ENCODE measurements at places on chromosomes 16 and 17. TPM values are rescaled to one million over a fixed set of nuclear protein-coding genes. Genes with fewer than 3 reads are reported as not detected.
A peak's percentile ranks its signal among the peaks of the same experiment; 100 is the strongest.

DNA sequence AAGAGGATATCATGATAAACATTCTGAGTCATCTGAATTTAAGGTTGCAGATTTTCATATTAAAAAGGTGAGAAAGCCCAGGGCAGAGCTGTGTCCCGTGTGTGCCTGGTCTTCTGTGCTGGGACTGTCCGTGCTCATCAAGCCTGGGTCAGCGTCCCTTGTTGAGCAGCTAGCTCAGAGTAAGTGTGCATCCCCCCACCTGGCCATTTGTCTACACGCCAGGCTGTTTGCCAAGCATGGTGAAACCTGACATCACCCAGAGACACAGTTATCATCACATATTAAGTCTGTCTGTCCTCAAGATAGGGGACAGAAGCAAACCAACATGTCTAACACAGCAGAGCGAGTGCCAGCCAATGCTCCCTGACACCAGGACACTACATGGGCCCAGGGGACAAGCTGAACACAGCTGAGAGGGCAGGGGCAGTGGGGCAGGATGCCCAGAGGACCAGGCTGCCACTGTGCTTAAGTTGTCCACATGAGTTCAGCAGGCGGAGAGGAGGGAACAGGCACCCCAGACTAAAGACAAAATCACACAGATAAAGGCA, 57.9 kb upstream of the CNEP1R1 start:
- no peaks in the 10 kb centered on the region for H3K36me3 ChIP-seq
- no peak for DNase-seq
- no peak overlapping the region for H3K27ac ChIP-seq
- H3K27me3 ChIP-seq = peaks cover 4% of the 10 kb centered on the region

- DNase-seq = no peak
- peak overlapping the region; percentile 21 for H3K27ac ChIP-seq
- H3K4me1 ChIP-seq = peaks cover 7% of the 10 kb centered on the region
- no peak overlapping the region for H3K4me3 ChIP-seq
- H3K36me3 ChIP-seq = no peaks in the 10 kb centered on the region
These were observed 28.5 kb downstream of the ARHGAP17 start for GRCh38 chr16:24986512-24987303.

The BICDL2 gene
- total RNA-seq = not detected

The SBK1 gene
- total RNA-seq = 3.9 TPM

DNA sequence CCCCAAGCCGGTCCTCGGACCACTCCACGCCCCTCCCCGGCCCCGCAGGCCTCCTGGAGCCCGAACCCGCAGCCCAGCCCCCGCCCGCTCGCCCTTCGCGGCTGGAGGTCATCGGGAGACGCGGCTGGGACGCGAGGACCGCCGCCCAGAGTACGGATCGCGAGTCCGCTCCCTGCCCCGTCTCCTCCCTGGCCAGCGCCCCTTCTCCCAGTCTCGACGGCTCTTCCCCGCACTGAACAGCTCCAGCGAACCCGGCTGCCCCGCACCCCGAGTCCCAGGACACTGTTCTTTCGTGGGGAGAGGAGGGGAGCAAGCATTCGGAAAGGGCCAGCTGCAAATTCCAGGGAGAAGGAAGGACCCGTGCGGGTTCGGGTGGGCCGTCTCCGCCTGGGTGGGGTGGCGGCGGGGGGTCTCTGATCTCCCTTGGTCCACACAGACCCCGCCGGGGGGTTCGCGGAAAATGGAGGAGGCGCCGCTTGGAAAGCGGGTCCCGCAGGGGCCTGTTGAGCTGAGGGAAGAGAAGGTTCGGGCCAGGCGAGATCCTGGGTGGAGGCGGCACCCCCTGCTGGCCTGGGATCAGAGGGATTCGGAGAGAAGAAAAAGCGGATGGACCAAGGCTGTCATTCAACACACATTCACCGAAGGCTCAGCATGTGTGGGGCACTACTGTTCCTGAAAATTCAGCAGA, 632 bp upstream of the RTN4RL1 start:
- peaks cover 31% of the 10 kb centered on the region for H3K4me1 ChIP-seq
- H3K27ac ChIP-seq = no peak overlapping the region
- peak; percentile 23 for DNase-seq
- no peaks in the 10 kb centered on the region for H3K36me3 ChIP-seq

DNA sequence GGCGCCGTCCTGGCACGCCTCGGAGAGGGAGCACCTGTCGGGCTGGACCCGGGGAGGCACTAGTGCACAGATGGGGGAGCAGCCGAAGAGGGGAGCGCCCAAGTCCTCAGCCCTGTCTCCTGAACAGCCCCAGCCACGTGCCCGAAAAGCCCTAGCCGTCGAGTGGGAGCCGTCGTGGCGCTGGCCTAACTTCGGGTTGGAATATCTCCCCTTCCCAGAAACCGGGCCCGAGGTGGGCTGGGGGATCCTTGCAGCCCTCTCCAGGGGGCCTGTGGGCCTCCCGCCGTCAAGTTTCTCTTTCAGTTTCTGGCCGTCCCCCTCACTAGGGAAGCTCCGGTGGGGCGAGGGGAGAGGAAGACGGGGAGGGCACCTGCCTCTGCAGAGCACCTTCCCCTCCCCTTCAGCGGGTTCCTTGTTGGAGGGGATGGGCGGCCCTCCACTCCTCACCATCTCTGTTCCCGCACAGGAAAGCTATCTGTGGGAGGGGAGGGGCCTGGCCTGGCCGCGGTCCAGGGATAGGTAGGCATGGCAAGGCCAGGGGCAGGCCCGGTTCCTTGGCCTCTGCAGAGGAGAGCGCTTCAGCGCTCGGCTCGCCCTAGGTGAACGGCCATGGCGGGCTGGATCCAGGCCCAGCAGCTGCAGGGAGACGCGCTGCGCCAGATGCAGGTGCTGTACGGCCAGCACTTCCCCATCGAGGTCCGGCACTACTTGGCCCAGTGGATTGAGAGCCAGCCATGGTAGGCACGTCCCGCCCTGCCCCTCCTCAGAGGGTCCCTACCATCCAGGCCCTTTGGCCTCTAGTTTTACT, 709 bp downstream of the STAT5A start:
- no peaks in the 10 kb centered on the region for H3K27me3 ChIP-seq
- H3K27ac ChIP-seq = peak overlapping the region; percentile 88
- DNase-seq = peak; percentile 80
- H3K4me1 ChIP-seq = peaks cover 30% of the 10 kb centered on the region
- H3K36me3 ChIP-seq = no peaks in the 10 kb centered on the region

The MYH2 gene
- not detected for total RNA-seq

DNA sequence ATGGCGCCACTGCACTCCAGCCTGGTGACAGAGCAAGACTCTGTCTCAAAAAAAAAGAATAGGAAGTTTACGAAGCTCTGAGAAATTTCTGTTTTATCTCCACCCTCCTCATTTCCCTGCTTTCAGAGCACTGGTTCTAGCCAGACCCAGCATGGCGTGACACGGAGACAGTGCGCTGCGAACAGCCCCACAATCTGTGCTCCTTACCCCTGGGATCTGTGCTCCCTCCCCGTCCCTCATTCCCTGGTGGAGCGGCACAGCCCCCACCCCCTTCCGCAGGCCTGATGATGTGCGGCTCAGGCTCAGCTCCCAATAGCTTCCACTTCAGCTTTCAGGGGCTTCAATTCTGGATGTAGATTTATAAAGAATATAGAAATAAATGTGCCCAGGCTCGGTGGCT, 56.1 kb upstream of the ENDOV start:
- H3K36me3 ChIP-seq = peaks cover 80% of the 10 kb centered on the region
- H3K27ac ChIP-seq = no peak overlapping the region
- no peak overlapping the region for H3K4me3 ChIP-seq
- no peaks in the 10 kb centered on the region for H3K4me1 ChIP-seq
- H3K27me3 ChIP-seq = no peaks in the 10 kb centered on the region

- no peak overlapping the region for H3K27ac ChIP-seq
- no peak for DNase-seq
- H3K4me3 ChIP-seq = no peak overlapping the region
These were observed 1.3 kb upstream of the SCN4A start for GRCh38 chr17:63973930-63974593.

DNA sequence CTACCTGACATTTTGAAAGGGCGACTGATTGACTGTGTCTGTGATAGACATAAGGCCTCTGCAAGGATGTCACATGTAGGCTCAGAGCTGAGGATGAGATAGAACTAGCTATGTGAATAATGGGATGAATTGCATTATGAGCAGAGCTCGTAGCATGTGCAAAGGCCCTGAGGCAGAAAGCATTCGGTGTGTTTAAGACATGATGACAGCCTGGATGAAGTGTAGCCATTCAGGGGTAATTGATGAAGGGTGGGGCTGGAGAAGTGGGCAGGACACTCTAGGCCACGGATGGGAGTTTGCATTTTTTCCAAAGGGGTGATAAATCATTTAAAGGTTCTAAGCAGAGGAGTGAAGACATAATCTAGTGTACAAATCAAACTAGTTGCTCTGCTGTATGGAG, 62.6 kb downstream of the USP43 start:
- no peaks in the 10 kb centered on the region for H3K36me3 ChIP-seq
- no peak for DNase-seq
- H3K27ac ChIP-seq = no peak overlapping the region
- H3K27me3 ChIP-seq = no peaks in the 10 kb centered on the region
- H3K4me1 ChIP-seq = no peaks in the 10 kb centered on the region
- no peak overlapping the region for H3K4me3 ChIP-seq

DNA sequence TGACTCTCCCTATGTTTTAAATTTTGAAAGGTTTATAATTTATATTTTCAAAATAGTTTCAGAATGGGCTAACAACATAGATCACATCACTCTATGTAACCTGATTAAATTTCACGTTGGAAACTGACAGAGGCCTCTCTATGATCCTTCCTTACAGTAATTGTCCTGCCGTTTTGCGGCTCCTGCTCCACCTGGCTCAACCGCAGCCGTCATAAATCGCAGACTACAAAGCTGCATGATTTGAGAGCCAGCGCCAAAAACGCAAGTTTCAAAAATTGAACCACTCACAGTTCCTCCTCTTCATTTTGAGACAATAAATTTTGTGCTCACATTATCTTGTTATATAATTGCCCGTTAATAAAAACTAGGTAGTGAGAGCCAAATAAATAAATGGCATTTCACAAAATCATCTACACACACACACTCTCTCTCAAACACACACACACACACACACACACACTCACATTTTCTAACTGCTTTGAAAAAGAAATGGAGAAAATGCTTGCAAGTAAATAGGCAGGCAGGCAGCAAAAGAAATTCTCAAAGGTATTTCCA, 263.1 kb upstream of the PSMD7 start:
- H3K36me3 ChIP-seq = no peaks in the 10 kb centered on the region
- H3K27ac ChIP-seq = no peak overlapping the region
- no peaks in the 10 kb centered on the region for H3K27me3 ChIP-seq
- H3K4me1 ChIP-seq = no peaks in the 10 kb centered on the region

DNA sequence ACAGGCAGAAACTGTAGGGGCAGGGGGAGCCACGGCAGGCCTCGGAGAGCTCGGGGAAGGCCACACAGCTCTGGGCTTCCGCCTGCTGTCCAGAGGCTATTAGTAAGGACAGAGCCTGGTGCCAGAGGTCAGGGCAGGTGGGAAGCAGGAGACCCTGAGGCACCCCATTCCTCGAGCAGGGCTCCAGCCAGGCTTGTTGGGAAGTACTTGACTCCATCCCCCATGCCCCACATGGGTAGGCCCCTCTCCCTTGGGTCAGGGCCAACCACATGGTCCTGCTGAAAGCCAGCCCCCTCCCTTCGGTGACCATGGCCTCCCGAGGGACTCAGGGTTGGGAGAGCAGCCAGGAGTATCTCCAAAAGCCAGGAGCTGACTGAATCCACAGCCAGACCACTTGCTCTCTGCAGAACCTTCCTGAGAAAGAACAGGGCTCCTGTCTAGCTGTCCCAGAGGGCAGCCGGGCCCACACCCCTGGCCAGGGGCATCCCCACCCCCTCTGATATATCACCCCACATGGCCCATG, 17.4 kb upstream of the MPRIP start:
- no peak for DNase-seq
- H3K4me1 ChIP-seq = no peaks in the 10 kb centered on the region
- H3K27ac ChIP-seq = no peak overlapping the region
- H3K36me3 ChIP-seq = no peaks in the 10 kb centered on the region
- no peak overlapping the region for H3K4me3 ChIP-seq
- H3K27me3 ChIP-seq = no peaks in the 10 kb centered on the region

The ZNF771 gene
- total RNA-seq = 9.8 TPM

DNA sequence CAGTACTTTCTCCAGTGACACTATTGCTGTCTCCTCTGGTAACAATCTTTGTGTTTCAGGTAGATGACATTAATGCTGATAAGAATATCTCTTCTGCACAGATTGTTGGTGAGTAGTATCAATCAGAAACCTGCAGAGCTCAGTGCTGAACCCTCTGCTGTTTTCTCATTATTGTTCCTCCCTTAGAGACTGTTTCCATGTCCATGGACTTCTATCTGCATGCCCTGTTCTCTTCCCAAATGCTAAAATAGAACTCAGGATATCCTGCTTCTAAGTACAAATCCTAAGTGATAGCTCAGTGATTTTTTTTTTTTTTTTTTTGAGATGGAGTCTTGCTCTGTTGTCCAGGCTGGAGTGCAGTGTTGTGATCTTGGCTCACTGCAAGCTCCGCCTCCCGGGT, 29.4 kb downstream of the IST1 start:
- no peaks in the 10 kb centered on the region for H3K4me1 ChIP-seq
- H3K36me3 ChIP-seq = peaks cover 76% of the 10 kb centered on the region
- H3K4me3 ChIP-seq = no peak overlapping the region
- H3K27ac ChIP-seq = no peak overlapping the region
- no peaks in the 10 kb centered on the region for H3K27me3 ChIP-seq

DNA sequence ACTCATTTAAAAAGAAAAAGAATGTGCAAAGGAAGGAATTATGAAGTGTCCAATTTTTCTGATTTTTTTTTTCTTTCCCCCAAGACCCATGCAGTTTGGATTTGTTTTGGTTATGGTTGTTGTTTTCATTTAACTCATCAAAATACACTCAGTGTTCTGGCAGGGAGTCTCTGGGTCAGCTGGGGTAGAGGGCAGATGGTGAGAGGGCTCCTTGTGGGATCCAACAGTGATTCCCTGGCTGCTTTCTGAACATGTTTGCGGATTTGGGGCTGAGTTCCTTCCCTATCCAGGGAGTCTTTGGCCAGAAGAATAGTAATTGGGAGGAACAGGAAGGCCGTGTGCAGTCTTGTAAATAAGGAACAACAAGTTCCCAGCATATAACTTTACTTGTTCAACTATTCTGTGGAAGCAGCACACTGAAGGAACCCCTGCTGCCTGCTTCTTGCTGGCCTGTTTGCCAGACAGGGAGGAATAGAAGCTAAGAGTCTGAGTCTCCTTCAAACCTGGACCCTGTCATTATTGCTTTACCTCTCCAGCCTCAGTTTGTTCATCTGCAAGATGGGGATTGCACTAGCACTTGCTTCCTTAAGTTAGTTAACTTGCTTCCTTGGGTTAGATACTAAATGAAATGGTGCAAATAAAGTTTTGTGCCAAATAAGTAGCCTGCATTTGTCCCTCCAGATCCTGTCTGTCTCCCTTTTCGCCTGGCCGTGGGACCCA, 32.1 kb downstream of the C17orf67 start:
- no peaks in the 10 kb centered on the region for H3K36me3 ChIP-seq
- no peaks in the 10 kb centered on the region for H3K27me3 ChIP-seq
- H3K4me1 ChIP-seq = no peaks in the 10 kb centered on the region
- H3K4me3 ChIP-seq = no peak overlapping the region
- DNase-seq = no peak
